T-helper 1 cell (primary cell): ENCODE measurements at places on chromosomes 7 and 10.

DNA sequence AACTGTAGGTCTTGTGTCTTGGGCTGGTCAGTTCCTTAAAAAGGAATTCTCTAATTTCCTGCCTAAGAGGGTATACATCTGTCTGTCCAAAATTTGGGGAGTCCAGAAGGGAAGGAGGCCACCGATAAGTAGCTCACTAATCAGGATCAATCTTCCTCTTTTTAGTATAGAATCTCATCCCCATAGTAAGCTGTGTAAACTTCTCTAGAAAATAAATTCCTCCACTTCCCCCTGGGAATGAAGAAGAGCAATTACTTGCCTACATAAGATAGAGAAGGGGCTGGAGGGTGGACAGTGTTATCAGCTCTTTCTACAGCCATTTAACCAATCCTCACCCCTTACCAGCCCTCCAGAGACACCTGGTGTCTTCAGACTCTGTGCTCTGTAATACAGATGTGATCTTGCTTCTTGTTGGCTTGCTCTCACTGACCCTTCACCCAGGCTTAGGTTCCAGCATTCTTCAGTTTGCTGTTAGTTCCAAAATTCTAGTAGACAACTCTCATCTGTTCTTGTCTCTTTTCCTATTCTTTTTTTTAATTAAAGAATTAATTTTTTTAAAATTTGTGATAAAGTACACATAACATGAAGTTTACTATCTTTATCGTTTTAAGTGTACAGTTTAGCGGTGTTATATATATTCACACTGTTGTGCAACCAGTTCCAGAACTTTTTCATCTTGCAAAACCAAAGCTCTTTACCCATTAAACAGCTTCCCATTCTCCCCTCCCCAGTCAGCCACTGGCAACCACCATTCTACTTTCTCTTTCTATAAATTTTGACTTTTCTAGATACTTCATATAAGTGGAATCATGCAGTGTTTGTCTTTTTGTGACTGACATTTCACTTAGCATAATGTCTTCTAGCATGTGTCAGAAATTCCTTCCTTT, 6.5 kb upstream of the PRKAR2B start:
- DNase-seq = no peak

- no peak for DNase-seq
Measured at GRCh38 chr7:76515999-76516443, 5.7 kb downstream of the UPK3B start.

- no peak for DNase-seq
Measured at GRCh38 chr7:129771928-129772479, 160.5 kb downstream of the NRF1 start.

GRCh38 chr7:119720541-119720940, 552.4 kb upstream of the KCND2 start:
- no peak for DNase-seq

DNA sequence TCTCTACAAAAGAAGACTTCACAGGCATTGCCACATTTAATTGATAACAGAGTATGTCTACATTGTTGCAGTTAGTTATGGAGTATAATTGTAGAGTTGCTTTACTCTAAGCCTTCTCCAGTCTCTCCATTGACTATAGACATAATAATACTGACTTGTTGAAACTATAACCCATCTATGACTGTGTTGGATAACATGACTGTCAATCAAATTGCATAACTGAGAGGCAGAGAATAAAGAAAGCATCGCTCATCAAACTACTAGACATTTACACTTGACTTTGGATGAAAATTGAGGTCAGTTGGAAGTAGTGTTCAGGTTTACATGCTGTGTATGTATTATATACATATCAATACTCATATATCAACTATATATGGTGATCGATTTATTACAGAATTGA, 3.4 kb upstream of the ATXN7L1 start:
- no peak for DNase-seq

- DNase-seq = no peak
Measured at GRCh38 chr10:112022196-112022595, 161.4 kb downstream of the GPAM start.
